Femur (tissue), 1 donor: ENCODE measurements at places on chromosomes 6 and 20.

- no peak for DNase-seq
Measured at GRCh38 chr6:37761554-37762271, 57.8 kb upstream of the ZFAND3 start.

DNA sequence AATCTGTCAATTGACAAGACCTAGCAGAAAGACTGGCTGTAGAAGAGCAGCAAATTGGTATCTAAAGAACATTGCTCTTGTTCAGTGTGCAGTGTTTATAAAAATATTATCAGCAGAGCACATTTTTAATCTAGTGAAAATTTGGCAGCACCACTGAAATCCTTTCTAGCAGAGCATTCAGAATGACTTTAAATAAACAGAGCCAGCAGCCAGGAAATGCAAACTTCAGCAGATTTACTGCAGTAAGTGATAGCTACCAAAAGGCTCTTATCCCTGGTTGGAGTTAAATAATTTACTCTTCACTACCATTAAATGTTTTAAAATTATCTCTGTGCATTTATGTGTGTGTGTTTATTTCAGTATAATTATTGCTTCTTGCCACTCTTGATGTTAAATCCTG, 590.9 kb upstream of the CITED2 start:
- DNase-seq: no peak

DNA sequence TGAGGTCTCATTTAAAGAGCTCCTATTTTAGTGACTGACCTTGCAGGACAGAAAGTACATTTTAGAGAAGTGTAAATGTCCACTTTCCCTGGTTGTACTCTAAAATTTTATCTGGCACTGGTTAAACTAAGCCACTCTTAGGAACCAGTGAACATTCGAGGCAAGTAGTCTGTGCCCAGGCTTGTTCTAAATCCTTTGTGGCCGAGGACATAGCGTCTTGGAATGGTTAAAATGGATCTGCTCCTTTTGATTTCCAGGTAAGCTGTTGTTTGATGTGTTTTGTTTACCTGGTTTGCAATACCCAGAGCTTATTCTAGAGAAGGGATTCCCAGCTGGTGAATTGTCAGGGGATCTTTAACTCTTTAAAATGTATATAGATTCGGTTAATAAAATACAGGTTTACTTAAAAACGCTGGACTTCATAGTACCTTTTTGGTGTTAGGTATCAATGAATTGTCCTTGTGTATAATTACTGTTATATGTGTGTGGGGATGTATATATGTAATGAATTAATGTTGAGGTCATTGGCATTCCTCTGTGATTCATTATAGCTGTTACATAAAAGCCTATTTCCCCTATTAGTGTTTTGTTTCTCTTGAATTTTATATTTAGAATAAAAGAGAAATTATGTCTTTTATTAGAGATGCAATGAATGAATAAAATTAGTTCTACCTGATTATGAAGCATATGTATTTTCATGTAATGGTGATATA, 15.8 kb downstream of the SNX9 start:
- no peak for DNase-seq

- DNase-seq: no peak
Measured at GRCh38 chr6:154318721-154319120, 37.9 kb downstream of the IPCEF1 start.

- no peak for DNase-seq
Measured at GRCh38 chr20:24499472-24499871, 30.0 kb downstream of the SYNDIG1 start.

- DNase-seq: peak; percentile 43
Measured at GRCh38 chr6:152636021-152636608, 1.0 kb downstream of the SYNE1 start.

- DNase-seq: no peak
Measured at GRCh38 chr6:70150521-70150920, 152.4 kb downstream of the COL9A1 start.

DNA sequence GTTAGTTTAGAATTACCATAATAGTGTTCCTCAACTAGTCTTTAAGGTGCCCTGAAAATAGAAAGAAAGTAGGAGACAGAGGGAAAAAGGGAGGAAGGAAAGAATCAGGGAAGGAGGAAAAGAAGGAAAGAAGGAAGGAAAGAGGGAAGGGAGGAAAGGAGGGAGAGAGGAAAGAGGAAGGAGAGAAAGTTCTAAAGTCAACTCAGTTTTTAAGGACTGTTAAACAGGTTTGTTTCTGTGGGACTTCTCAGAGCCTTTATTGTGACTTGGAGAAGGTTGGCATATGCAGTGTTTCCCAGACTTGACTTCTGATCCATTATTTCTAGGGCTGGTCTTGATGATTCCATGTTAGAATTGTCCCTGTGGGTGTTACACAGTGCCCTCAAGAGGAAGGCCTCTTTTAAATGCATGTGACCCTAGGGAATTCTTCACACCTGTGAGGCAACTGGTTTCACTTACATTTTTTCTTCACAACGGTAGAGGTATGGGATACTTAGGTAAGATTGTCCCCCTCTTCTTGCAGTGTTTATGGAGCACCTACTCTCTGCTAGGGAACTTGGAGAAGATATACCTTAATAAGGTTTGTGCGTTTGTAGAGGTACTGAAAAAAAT, 132.7 kb upstream of the GMDS start:
- DNase-seq: no peak
